WERI-Rb-1 (cell line): ENCODE measurements at places on chromosomes 6 and 20.

DNA sequence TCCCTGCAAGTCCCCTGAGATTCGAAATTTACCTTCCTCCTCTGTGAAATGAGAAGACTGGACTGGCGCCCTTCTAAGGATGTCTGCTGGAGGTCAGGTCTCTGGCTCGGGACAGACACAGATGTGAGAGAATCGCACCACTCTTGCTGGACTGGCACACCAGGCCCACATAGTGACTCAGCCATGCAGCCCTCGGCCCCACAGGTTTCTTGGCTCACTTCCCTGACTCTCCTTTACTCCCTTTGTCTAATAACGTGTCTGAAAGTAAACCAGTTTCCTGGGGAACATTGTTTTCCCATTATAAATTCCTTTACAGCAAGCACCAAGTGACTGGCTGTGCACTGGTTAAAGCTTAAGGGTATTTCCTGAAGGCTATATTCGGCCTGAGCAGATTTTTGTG lies 106.7 kb upstream of the PLEKHG1 start:
- no peak for DNase-seq

DNA sequence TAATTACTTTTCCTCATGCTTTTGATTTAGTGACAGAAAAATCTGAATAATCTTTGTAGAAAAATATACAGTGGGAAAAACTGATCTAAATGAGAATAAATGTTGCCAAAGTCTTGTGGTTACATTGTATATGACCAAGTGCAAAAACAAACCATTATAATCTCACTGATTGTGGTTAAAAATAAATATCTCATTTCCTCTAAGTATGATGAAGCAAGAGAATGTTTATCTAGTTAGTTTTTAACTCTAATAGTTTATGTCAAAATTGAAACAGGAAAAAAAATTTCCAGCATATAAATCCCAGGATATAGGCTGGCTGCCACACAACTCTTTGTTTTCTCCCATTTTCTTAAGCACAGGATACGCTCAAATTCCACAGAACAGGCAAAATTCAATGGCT lies 392.7 kb upstream of the ID4 start:
- no peak for DNase-seq

- peak; percentile 77 for DNase-seq
These were observed 33.8 kb downstream of the FRMD1 start for GRCh38 chr6:168045141-168045691.

GRCh38 chr6:129280749-129281148 lies 397.8 kb downstream of the LAMA2 start:
- no peak for DNase-seq

GRCh38 chr6:157688960-157689599 lies 134.0 kb upstream of the SNX9 start:
- peak; percentile 67 for DNase-seq

- no peak for DNase-seq
These were observed 15.2 kb upstream of the SSR1 start for GRCh38 chr6:7328243-7328642.
